G401 (cell line): ENCODE measurements at places on chromosomes 1 and 21. TPM values are rescaled to one million over a fixed set of nuclear protein-coding genes. Genes with fewer than 3 reads are reported as not detected.

Gene S100A8
- total RNA-seq, result not detected in 2 replicates

Gene GJA4
- total RNA-seq, result not detected in 2 replicates

Gene NKAIN1
- 3.6 and 9.2 TPM in 2 replicates for total RNA-seq

Gene ASPM
- 15.7 and 30.0 TPM in 2 replicates for total RNA-seq

Gene SLC35A3
- total RNA-seq, result 18.6 and 28.2 TPM in 2 replicates

Gene TNFRSF25
- total RNA-seq, result 4.9 and 6.1 TPM in 2 replicates

Gene PM20D1
- total RNA-seq, result not detected in 2 replicates

Gene FCRLB
- 1.5 and 2.7 TPM in 2 replicates for total RNA-seq

Gene LRRIQ3
- 0.14 and 0.74 TPM in 2 replicates for total RNA-seq

Gene CRYBG2
- 5.5 and 18.6 TPM in 2 replicates for total RNA-seq
